MCF 10A (cell line): ENCODE measurements at places on chromosomes 4 and X. TPM values are rescaled to one million over a fixed set of nuclear protein-coding genes. Genes with fewer than 3 reads are reported as not detected.

- H3K36me3 ChIP-seq: no peaks in the 10 kb centered on the region
- H3K27ac ChIP-seq: no peak overlapping the region
- no peaks in the 10 kb centered on the region for H3K4me1 ChIP-seq
- no peak for DNase-seq
- H3K27me3 ChIP-seq: no peaks in the 10 kb centered on the region
Measured at GRCh38 chr4:79087071-79087470, 147.8 kb upstream of the PAQR3 start.

- no peak overlapping the region for H3K27ac ChIP-seq
- no peak overlapping the region for H3K4me3 ChIP-seq
- no peaks in the 10 kb centered on the region for H3K4me1 ChIP-seq
- peak; percentile 33 for DNase-seq
- H3K27me3 ChIP-seq: peaks cover 28% of the 10 kb centered on the region
Measured at GRCh38 chrX:105533951-105534350, 288.4 kb upstream of the NRK start.

Gene TCEAL4
- 63.7 and 64.4 TPM in 2 replicates for total RNA-seq

- H3K4me1 ChIP-seq: no peaks in the 10 kb centered on the region
- H3K27me3 ChIP-seq: no peaks in the 10 kb centered on the region
- no peaks in the 10 kb centered on the region for H3K36me3 ChIP-seq
Measured at GRCh38 chr4:120838784-120839183, 83.7 kb downstream of the PRDM5 start.
